Activated naive CD8-positive, alpha-beta T cell treated with anti-CD3 and anti-CD28 coated beads, Interleukin-2, amount 50 U/mL, for 24 hours (primary cell): ENCODE measurements at places on chromosomes 12 and 14.

DNA sequence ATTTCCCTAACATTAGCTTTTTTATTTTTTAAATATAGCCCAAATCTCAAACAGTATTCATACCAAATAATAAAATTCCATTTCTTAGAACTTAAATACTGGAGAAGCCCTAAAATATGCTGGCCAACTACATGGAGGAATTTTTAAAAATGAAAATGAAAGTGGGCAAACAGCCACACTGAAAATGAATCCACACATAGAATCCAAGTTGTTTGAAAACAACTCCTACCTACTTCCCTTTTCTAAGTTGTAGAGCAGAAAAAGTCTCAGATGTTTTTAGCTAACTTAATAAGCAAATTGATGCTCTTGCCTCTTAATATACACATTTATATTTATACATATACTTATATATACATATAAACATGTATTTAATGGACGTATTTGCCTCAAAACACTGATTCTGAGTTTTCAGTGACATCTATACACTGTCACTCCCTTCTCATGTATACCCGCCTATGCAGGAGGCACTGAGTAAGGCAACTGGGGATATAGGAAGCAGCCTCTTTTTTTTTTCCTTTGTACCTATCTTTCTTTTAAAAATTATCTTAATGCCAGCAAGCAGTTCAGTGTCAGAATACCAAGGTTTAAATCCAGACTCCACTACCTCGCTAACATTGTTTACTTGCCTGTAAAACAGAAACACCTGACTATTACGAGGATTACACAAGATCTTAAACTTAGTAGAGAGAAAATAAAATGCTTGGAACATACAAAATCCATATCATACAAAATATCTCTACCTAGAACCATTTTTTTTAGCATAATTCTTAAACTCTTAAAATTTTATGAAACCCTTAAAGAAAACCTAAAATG, 13.3 kb downstream of the DICER1 start:
- peaks cover 79% of the 10 kb centered on the region for H3K4me1 ChIP-seq
- DNase-seq: no peak
- no peak overlapping the region for H3K27ac ChIP-seq
- H3K27me3 ChIP-seq: no peaks in the 10 kb centered on the region
- no peak overlapping the region for H3K4me3 ChIP-seq

DNA sequence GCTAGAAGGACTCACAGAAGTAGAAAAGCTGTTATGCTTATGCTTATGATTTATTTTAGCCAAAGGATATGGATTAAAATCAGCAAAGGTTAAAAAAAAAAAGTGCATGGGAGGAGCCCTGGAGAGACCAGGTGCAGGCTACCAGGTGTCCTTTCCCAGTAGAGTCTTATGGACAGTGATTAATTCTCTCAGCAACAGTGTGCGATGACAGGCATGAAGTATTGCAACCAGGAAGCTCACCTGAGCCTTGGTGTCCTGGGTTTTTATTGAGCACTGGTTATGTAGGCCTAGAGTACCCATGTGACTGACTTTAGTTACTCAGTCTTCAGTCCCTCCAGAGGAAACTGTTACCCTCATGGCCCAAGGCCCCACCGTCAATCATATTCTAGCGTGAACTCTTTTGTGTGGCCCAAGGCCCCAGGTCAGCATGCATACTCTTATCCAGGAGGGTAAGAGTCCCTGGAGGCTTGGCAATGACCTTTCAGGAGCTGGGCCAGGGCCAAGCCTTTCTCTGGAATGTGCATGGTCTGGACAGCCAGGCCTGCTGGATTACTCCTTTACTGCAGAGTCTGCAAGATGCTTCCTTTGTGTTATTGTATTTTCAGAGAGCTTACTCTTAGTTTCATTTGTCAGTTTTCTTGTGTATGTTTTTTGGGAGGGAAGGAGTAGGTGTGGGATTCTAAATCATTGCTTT, 69.6 kb upstream of the RD3L start:
- H3K27ac ChIP-seq: no peak overlapping the region
- DNase-seq: no peak
- H3K27me3 ChIP-seq: peaks cover 3% of the 10 kb centered on the region
- H3K4me3 ChIP-seq: no peak overlapping the region
- H3K36me3 ChIP-seq: no peaks in the 10 kb centered on the region
- H3K4me1 ChIP-seq: no peaks in the 10 kb centered on the region

DNA sequence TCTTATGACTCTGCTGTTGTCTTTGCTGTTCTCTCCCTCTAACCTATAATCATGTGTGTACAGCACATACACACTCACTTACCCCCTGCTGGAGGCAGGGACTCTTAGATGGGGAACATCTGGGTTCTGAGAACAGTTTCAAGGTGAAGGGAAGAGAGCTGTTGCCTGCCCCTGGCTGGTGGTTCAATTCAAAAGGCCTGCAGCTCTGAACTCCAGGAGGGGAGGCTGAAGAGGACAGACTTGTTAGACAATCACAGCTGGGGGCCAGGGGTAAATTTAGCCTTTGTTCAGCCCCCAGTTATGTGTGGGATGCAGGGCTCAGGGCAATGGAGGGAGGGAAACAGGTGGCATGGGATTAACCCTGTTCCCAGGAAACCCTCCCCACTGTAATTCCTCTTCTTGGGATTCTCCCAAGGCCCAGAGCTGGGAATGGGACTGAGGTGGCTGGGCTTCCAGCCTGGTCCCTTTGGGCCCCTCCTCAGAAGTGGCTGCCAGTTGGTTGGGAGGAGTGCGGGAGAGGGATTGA, 1.9 kb downstream of the MYL6B start:
- peaks cover 53% of the 10 kb centered on the region for H3K4me1 ChIP-seq
- H3K36me3 ChIP-seq: peaks cover 21% of the 10 kb centered on the region
- no peak overlapping the region for H3K27ac ChIP-seq
- DNase-seq: no peak
- H3K27me3 ChIP-seq: no peaks in the 10 kb centered on the region

DNA sequence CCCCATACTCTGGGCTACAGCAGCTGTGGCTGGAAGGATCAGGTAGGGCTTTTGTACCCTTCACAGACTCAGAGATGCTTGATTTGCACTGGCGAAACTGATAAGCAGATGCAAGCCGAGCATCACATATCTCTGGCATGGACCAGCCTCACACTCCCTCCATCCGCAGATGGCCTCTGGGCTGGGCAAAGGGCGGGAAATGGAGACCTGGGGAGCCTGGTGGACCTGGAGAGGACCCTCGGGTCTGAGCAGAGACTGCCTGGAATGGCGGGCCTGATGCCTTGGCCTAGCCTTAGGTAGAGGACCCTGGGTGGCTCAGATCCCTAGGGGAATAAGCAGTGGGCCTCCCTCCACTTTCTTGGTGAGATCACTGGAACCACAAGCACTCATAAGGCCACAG, 53.2 kb downstream of the GALNT16 start:
- no peaks in the 10 kb centered on the region for H3K36me3 ChIP-seq
- no peaks in the 10 kb centered on the region for H3K4me1 ChIP-seq
- H3K27me3 ChIP-seq: peaks cover 8% of the 10 kb centered on the region

- peaks cover 14% of the 10 kb centered on the region for H3K36me3 ChIP-seq
- peaks cover 11% of the 10 kb centered on the region for H3K4me1 ChIP-seq
- H3K4me3 ChIP-seq: no peak overlapping the region
- no peak for DNase-seq
Measured at GRCh38 chr12:57381693-57382220, 49.1 kb downstream of the R3HDM2 start.
